A673 (cell line): ENCODE measurements at places on chromosomes 12 and 14. TPM values are rescaled to one million over a fixed set of nuclear protein-coding genes. Genes with fewer than 3 reads are reported as not detected.

DNA sequence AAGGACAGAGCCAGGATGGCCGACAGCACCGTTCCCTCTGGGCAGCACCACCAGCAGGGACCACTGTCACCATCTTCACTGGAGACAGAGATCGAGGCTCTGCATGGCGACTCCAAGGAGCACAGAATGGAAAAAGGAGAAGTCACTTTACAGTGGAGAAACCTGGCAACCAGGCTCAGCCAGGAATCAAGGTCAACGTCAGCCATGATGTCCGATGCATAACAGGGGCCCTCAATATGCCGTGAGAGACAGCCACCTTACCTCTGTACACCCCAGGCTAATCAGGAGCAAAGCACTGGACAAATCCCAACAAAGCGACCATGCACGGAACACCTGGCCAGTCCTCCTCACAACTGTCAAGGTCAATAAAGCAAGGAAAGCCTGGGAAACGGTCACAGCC lies 20.6 kb upstream of the SFSWAP start:
- H3K4me3 ChIP-seq: no peak overlapping the region
- no peaks in the 10 kb centered on the region for H3K36me3 ChIP-seq
- peaks cover 25% of the 10 kb centered on the region for H3K27me3 ChIP-seq
- no peak overlapping the region for H3K27ac ChIP-seq
- H3K4me1 ChIP-seq: no peaks in the 10 kb centered on the region

DNA sequence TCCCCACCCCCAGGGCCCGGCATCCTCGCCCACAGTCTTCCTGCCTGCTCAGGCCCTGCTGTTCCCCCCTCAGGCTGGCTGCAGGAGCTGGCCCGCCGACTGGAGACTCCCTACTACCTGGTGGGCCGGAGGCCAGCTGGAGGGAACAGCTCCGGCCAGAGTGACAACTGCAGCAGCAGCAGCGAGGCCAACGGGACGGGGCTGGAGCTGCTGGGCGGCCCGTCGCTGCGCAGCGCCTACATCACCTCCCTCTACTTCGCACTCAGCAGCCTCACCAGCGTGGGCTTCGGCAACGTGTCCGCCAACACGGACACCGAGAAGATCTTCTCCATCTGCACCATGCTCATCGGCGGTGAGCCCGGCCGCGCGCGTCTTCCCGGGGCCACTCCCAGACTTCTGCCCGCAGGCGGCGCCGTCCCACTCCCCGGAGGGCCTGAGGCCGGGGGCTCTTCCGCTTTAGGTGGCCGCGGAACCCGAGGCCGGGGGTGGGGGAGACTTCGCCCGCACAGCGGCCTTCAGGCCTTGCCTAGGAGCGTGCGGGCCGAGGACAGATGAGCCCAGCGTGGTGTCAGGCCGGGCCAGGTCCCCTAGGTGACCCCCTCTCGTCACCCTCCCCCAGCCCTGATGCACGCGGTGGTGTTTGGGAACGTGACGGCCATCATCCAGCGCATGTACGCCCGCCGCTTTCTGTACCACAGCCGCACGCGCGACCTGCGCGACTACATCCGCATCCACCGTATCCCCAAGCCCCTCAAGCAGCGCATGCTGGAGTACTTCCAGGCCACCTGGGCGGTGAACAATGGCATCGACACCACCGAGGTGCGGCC lies 10.2 kb downstream of the KCNH3 start:
- no peaks in the 10 kb centered on the region for H3K27me3 ChIP-seq
- DNase-seq: peak; percentile 60
- H3K27ac ChIP-seq: no peak overlapping the region
- peak overlapping the region; percentile 40 for H3K4me3 ChIP-seq

- no peak for DNase-seq
- no peaks in the 10 kb centered on the region for H3K4me1 ChIP-seq
- no peak overlapping the region for H3K27ac ChIP-seq
- H3K36me3 ChIP-seq: no peaks in the 10 kb centered on the region
Measured at GRCh38 chr12:59499774-59500173, 96.1 kb upstream of the SLC16A7 start.

DNA sequence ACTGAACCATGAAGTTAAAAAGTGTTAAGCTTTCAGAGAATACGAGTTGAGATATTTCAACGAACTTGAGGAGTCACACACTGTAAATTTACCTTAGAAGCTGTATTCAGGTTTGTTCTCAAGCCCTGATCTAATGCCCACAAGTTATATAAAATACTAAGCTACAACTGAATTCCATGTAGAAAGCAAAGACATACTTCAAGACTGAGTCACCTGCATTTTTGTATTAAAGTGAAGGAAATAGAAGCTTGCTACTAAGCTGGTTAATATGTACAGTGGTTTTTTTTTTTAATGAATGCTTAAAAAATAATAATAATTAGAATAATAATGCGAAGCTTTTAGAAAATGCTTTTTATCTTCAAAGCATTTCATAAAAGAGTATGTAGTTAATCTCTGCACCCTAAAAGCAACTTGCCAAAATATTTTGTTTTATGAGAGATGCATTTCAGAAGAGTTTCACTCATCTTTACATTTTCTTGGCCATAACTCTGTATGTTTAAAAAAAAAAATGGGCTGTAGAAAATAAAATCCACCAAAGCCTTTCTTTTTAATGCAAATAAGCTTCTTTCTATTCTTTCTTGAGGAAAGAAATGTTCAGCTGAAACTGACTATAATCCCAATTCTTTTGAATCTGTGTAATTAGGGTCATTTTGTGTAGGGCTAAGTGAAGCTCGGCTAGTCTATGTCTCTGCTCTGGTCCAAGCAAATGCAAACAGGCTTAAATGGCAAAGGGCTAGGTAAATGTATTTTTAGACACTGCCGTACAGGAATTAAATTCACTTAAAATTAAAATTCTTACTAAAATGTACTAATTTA lies 1047.5 kb upstream of the FLRT2 start:
- no peak overlapping the region for H3K27ac ChIP-seq
- H3K4me1 ChIP-seq: peaks cover 8% of the 10 kb centered on the region
- H3K36me3 ChIP-seq: no peaks in the 10 kb centered on the region
- no peak overlapping the region for H3K4me3 ChIP-seq
- peak; percentile 23 for DNase-seq

- DNase-seq: peak; percentile 45
- H3K4me1 ChIP-seq: peaks cover 38% of the 10 kb centered on the region
- H3K27ac ChIP-seq: peak overlapping the region; percentile 66
- no peaks in the 10 kb centered on the region for H3K27me3 ChIP-seq
- H3K4me3 ChIP-seq: peak overlapping the region; percentile 55
Measured at GRCh38 chr12:81079280-81080076, 1.6 kb downstream of the ACSS3 start.

DNA sequence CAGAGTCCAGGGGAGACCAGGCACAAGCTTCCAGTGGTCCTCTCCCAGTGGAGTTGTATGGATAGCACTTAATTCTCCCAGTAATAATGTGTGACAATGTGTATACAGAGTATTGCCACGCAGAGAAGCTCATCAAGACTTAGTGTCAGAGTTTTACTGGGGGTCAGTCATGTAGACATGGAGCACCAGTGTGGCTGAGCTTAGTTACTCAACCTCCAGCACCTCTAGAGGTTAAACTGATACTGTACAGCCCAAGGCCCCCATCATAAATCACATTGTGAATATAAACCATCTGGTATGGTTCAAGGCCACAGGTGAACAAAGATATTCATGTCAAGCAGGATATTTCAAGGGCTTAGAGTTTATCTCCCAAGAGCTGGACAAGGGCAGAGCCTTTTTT lies 378.1 kb upstream of the TMPO start:
- H3K36me3 ChIP-seq: no peaks in the 10 kb centered on the region
- peaks cover 15% of the 10 kb centered on the region for H3K27me3 ChIP-seq
- H3K4me1 ChIP-seq: no peaks in the 10 kb centered on the region
- no peak overlapping the region for H3K4me3 ChIP-seq
- no peak for DNase-seq

DNA sequence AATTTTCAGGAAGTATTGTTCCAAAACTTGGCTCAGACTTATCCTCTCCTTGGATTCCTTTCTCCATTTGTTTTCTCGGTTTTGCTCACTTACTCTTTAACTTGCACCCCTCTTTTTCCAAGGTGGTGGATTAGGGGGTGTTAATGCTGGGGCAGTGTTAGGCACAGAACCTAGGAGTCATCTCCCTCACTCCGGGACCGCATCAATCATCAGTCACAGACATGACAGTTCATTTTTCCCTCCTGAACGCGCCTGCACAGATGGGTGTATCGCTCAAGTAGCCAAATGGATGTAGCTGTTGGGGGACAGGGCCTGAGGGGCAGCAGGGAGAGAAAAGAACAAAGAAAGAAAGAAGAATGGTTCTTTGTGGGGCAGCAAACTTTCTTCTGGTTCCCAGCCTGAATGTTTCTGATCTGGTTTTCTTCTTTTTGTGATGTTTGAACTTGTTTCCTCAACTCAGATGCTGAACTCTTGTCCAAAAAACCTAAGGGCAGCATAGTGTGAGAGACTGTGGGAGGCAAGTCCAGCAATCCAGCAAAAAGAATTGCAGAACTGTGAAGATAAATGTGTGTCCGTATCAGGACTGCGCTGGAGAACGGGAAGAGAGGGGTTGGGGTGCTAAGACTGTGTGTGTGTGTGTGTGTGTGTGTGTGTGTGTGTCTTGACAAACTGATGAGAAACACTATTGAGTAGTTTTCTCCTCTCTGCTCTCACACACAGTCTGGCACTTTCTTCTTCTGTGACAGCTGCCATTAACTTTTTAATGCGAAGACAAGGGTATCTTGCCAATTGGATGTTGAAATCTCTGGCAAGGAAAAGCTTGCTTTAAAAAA lies 131.1 kb downstream of the FBXL14 start:
- H3K27me3 ChIP-seq: no peaks in the 10 kb centered on the region
- H3K36me3 ChIP-seq: no peaks in the 10 kb centered on the region
- H3K27ac ChIP-seq: no peak overlapping the region
- H3K4me1 ChIP-seq: no peaks in the 10 kb centered on the region
- DNase-seq: no peak

- peaks cover 52% of the 10 kb centered on the region for H3K4me1 ChIP-seq
- peak; percentile 58 for DNase-seq
- no peaks in the 10 kb centered on the region for H3K27me3 ChIP-seq
- H3K4me3 ChIP-seq: no peak overlapping the region
Measured at GRCh38 chr12:65313719-65314317, 35.3 kb downstream of the MSRB3 start.

- no peaks in the 10 kb centered on the region for H3K4me1 ChIP-seq
- H3K27ac ChIP-seq: no peak overlapping the region
- no peak for DNase-seq
- H3K27me3 ChIP-seq: no peaks in the 10 kb centered on the region
Measured at GRCh38 chr12:28618171-28618570, 427.9 kb downstream of the CCDC91 start.

- H3K27me3 ChIP-seq: no peaks in the 10 kb centered on the region
- H3K27ac ChIP-seq: no peak overlapping the region
- no peak overlapping the region for H3K4me3 ChIP-seq
- peak; percentile 64 for DNase-seq
Measured at GRCh38 chr12:90978117-90978770, 23.3 kb upstream of the CCER1 start.

GRCh38 chr14:103519043-103519836 lies 3.4 kb downstream of the CKB start:
- H3K4me1 ChIP-seq: peaks cover 18% of the 10 kb centered on the region
- no peak overlapping the region for H3K4me3 ChIP-seq
- H3K27me3 ChIP-seq: no peaks in the 10 kb centered on the region
- peak overlapping the region; percentile 42 for H3K27ac ChIP-seq
- H3K36me3 ChIP-seq: peaks cover 15% of the 10 kb centered on the region

DNA sequence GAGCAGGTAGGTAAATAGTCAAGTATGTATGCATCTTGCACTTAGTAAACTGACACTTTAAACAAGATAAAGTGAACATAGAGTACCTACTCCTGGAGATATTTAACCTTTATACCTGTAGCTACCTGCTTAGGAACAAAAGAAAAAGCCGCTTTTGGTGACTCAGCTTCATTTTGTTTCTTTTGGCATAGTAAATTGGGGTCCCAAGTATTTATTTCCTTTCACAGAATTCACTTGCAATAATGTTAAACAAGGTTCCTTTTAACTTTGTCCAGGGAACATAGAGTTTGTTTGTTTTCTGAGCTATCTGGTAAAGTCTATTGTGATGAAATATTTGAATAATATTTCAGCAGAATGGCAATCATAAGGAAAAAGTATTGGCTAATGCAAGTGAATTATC lies 20.0 kb downstream of the SLCO1B3 start:
- H3K27ac ChIP-seq: no peak overlapping the region
- H3K36me3 ChIP-seq: no peaks in the 10 kb centered on the region
- no peaks in the 10 kb centered on the region for H3K27me3 ChIP-seq
- H3K4me1 ChIP-seq: no peaks in the 10 kb centered on the region

DNA sequence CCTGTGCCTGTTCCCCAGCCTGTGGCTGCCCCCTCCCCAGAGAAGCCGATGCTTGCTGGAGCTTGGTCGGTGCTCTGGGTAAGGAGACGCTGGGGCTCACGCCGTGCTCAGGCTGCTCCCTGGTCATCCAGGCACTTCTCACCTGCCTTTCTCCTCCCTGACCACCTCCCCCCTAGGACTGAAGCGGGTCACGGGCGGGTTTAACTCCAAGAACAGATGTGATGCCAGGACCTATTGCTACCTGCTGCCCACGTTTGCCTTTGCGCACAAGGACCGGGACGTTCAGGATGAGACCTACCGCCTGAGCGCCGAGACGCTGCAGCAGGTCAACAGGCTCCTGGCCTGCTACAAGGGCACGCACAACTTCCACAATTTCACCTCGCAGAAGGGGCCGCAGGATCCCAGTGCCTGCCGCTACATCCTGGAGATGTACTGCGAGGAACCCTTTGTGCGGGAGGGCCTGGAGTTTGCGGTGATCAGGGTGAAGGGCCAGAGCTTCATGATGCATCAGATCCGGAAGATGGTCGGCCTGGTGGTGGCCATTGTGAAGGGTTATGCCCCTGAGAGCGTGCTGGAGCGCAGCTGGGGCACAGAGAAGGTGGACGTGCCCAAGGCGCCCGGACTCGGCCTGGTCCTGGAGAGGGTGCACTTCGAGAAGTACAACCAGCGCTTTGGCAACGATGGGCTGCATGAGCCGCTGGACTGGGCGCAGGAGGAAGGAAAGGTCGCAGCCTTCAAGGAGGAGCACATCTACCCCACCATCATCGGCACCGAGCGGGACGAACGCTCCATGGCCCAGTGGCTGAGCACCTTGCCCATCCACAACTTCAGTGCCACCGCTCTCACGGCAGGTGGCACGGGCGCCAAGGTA lies 8.4 kb upstream of the EP400 start:
- H3K27me3 ChIP-seq: no peaks in the 10 kb centered on the region
- no peaks in the 10 kb centered on the region for H3K4me1 ChIP-seq
- peaks cover 61% of the 10 kb centered on the region for H3K36me3 ChIP-seq
- no peak overlapping the region for H3K27ac ChIP-seq

DRAM1 gene
- total RNA-seq: 10.3 and 10.5 TPM in 2 replicates

VSX2 gene
- total RNA-seq: not detected in 2 replicates

P3H3 gene
- total RNA-seq: 45.3 and 45.6 TPM in 2 replicates

MYF6 gene
- total RNA-seq: not detected in 2 replicates

KRT85 gene
- not detected in 2 replicates for total RNA-seq
